ENCODE measurements at places on chromosomes 6 and 20. TPM values are rescaled to one million over a fixed set of nuclear protein-coding genes. Genes with fewer than 3 reads are reported as not detected.

GRCh38 chr20:50625986-50626677 lies 65.2 kb downstream of the RIPOR3 start:
- DNase-seq, result peak; percentile 62
- no peak overlapping the region for H3K27ac ChIP-seq
- H3K4me3 ChIP-seq, result no peak overlapping the region
- no peaks in the 10 kb centered on the region for H3K27me3 ChIP-seq

DNA sequence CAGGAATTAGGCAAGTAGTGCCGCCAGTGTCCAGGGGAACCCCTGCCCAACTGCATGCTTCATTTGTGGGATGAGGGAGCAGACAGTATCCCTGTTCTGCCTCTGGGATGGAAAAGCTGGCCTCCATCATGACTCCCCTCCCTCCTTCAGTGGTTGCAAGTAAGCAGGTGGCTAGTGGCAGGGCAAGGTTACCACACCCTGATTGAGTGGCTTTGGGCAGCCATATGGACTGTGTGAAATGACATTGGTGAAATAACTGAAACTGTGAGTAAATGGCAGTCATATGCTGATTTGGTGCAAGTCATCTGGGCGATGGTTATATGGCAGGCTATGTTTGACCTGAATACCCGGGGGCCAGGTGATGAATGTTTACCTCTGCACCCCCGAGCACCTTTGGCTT lies 33.0 kb downstream of the HDDC2 start:
- no peak overlapping the region for H3K27ac ChIP-seq
- no peak for DNase-seq
- no peak overlapping the region for H3K4me3 ChIP-seq
- no peaks in the 10 kb centered on the region for H3K27me3 ChIP-seq

DNA sequence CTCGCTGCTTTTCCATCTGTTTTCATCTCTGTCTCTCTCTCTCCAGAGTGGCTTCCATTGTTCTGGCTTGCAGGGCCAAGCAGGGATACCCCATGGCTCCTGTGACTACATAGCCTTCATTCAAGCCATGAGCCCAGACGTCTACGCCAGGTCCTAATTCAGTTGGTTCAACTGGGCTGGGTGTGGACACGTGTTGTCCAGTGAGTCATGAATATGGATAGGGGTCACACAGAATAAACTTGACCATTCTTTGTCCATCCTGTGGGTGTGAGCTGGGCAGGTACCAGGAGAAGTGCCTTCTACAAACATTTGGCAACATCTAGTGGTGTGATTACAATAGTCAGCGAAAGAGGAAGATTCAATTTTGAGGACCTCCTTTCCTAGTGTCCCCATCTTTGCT lies 96.9 kb upstream of the ARMC2 start:
- peaks cover 6% of the 10 kb centered on the region for H3K27me3 ChIP-seq
- peak; percentile 30 for DNase-seq
- no peak overlapping the region for H3K4me3 ChIP-seq
- H3K36me3 ChIP-seq, result no peaks in the 10 kb centered on the region
- no peaks in the 10 kb centered on the region for H3K4me1 ChIP-seq
- H3K27ac ChIP-seq, result no peak overlapping the region

- no peak overlapping the region for H3K4me3 ChIP-seq
- peaks cover 22% of the 10 kb centered on the region for H3K4me1 ChIP-seq
- H3K27me3 ChIP-seq, result no peaks in the 10 kb centered on the region
- no peak for DNase-seq
- peak overlapping the region; percentile 96 for H3K27ac ChIP-seq
- no peaks in the 10 kb centered on the region for H3K36me3 ChIP-seq
Measured at GRCh38 chr6:124960757-124961463, 1.3 kb upstream of the RNF217 start.

DNA sequence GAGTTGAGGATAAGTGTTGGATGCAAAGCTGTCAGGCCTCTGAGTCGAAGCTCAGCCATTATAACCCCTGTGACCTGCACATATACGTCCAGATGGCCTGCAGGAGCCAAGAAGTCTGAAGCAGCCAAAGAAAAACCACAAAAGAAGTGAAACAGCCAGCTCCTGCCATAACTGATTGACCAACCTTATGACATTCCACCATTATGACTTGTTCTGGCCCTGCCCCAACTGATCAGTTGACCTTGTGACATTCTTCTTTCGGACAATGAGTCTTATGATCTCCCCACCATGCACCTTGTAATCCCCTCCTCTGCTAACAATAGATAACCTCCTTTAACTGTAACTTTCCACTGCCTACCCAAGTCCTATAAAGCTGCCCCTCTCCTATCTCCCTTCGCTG lies 133.7 kb upstream of the AGPAT4 start:
- H3K4me3 ChIP-seq, result no peak overlapping the region
- no peaks in the 10 kb centered on the region for H3K36me3 ChIP-seq
- no peak overlapping the region for H3K27ac ChIP-seq
- no peaks in the 10 kb centered on the region for H3K4me1 ChIP-seq

GRCh38 chr6:33079580-33079979 lies 3.8 kb downstream of the HLA-DPB1 start:
- peaks cover 8% of the 10 kb centered on the region for H3K4me1 ChIP-seq
- H3K4me3 ChIP-seq, result no peak overlapping the region
- H3K27me3 ChIP-seq, result no peaks in the 10 kb centered on the region
- DNase-seq, result no peak
- no peaks in the 10 kb centered on the region for H3K36me3 ChIP-seq
- H3K27ac ChIP-seq, result peak overlapping the region; percentile 67

DNA sequence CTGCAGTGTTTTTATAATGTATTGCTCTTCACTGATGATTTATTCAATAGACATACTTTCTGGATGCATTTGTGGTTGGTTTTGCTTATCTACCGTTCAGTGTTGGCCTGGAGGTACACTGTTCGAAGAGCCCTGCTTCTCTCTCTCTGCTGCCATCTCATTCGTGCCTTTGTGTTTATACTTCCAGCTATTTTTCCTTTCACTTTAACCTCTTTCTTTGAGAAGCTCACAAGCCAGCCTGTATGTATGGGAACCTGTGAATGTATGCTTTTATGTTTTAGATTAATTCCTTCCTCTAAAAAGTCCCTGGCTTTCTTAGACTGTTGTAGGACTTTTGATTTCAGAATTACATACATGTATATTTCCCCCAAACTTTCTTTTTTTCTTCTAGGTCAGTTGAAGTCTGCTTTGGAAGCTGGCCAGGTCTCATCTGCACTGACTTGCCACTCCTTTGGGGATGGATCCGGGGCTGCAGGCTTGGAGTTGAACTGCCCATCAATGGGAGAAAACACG lies 83.0 kb downstream of the SCAND1 start:
- H3K27me3 ChIP-seq, result no peaks in the 10 kb centered on the region
- H3K4me3 ChIP-seq, result no peak overlapping the region
- peak; percentile 48 for DNase-seq
- no peaks in the 10 kb centered on the region for H3K36me3 ChIP-seq
- peak overlapping the region; percentile 44 for H3K27ac ChIP-seq
- H3K4me1 ChIP-seq, result peaks cover 32% of the 10 kb centered on the region

- no peaks in the 10 kb centered on the region for H3K27me3 ChIP-seq
- H3K4me1 ChIP-seq, result no peaks in the 10 kb centered on the region
- H3K4me3 ChIP-seq, result no peak overlapping the region
- DNase-seq, result no peak
Measured at GRCh38 chr20:51428401-51429143, 113.9 kb downstream of the NFATC2 start.

DNA sequence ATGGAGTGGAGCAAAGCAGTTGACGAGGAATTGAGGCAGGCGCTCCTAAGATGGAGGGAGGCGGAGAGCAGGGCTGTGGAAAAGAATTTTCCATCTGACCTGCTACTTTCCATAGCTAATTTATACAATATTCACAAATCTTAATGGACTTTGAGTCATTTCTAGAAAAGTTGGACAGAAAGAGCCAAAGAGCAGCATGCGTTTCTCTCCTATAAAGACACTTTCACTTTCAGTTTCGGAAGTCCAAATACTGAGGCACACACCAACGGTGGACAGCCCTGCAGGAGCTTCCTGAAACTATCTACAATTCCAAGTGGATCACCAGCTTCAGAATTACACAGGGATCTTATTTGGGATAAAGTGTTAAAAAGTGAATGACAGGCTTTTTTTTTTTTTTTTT lies 43.5 kb downstream of the PANK2 start:
- no peaks in the 10 kb centered on the region for H3K36me3 ChIP-seq
- H3K27me3 ChIP-seq, result no peaks in the 10 kb centered on the region
- peaks cover 47% of the 10 kb centered on the region for H3K4me1 ChIP-seq
- H3K27ac ChIP-seq, result peak overlapping the region; percentile 75

- no peaks in the 10 kb centered on the region for H3K27me3 ChIP-seq
- H3K36me3 ChIP-seq, result peaks cover 3% of the 10 kb centered on the region
- peaks cover 25% of the 10 kb centered on the region for H3K4me1 ChIP-seq
- H3K4me3 ChIP-seq, result no peak overlapping the region
- H3K27ac ChIP-seq, result no peak overlapping the region
Measured at GRCh38 chr20:62145688-62146018, 2.1 kb downstream of the SS18L1 start.

The SLC12A5 gene
- total RNA-seq, result 0.30 TPM
